ENCODE measurements at places on chromosomes 2 and 18.

DNA sequence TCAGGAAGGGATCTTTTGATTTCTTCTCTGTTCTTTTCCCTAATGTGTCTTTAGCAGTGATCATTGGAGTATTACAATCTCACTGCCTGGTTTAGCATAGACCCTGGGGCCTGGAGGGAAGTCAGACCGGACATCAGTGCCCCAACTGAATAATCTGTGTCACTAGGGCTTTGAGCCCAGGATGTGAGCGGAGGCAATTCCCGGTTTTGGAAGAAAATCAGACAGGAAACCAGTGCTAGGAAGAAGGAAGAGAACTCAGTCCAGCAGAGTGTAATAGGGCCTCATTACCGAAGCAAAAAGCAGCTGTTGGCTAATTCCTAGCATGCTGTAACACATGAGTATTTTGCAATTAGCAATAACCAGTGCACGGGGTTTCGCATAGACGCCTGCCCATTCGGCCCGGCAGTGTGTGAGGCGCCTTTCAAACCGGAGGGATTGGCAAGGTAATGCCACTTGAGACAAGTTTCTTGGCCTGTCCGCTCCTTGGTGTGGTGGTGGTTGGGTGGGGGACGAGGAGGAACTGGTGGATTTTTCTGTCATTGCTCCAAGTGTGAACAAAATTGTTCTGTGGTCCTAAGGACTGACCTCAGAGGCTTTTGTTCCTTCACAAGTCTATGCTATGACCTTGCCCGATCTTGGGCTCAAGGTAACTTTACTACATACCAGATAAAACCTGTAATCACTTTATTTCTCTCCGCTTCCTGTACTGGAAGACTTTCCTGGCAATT is 2.8 kb downstream of the FOSL2 start:
- DNase-seq = peak; percentile 51

GRCh38 chr2:237092920-237093781 is 7.5 kb downstream of the COPS8 start:
- DNase-seq = peak; percentile 43

GRCh38 chr2:181774685-181775084 is 94.4 kb upstream of the NEUROD1 start:
- no peak for DNase-seq

DNA sequence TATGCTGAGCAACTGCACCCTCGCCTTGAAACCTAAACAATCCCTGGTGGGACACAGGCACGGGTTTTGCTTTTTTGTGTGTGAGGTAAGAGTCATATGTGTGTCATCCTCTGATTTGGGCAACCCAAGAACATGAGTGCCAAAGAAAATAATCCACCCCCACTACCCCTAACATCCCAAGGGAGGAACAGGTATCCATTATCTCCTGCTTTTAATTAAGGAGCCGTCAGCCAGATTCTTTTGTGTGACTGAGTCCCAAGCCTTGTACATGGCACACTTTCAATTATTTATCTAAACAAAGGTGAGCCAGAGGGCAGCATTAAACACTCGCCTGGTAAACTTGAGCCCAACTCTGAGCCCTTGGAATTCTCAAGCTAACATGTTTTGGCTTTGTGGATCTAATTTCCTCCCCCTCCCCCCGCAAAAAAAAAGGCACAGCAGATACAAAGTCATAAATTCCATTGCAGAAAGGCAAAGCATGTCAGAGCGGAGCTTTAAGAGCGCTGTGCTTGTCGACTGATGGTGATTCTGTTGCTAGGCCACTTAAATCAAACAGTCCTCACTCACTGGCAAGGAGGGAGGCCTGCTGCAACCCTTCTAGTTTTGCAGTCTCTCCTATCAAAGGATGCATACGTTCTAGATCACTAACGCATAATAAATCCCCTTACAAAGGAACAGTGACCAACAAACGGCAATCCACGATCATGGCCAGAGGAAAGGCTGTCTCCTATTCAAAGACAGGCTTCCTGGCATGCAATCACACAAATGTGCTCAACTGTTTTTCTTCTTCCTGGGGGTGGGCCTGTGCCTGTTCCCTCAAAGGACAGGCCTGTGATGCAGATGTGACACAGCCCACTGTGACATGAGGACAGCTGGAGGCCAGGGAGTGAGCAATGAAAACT is 143.5 kb upstream of the LMAN1 start:
- DNase-seq = peak; percentile 27

GRCh38 chr2:151241224-151241623 is 20.4 kb downstream of the RBM43 start:
- peak; percentile 24 for DNase-seq

DNA sequence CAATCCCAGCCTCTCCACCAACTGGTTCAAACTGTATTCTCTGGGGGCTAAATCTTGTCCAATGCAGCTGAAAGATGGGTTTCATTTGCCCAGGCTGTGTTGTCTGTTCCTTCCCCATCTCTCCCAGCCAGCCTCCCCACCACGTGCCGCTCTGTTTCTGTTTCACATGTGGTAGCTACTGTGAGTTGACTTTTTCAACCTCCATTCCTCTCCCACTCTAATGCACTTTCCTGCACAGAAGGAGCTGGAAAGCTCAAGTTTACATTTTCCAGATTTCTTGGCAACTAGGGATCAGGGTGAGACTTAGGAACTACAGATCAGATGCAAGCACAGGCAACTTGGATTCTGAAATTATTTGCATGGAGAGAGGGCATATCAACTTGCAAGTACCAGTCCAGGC is 19.0 kb upstream of the NPAS2 start:
- no peak for DNase-seq

GRCh38 chr2:216344206-216344949 is 27.9 kb downstream of the MARCHF4 start:
- DNase-seq = no peak

DNA sequence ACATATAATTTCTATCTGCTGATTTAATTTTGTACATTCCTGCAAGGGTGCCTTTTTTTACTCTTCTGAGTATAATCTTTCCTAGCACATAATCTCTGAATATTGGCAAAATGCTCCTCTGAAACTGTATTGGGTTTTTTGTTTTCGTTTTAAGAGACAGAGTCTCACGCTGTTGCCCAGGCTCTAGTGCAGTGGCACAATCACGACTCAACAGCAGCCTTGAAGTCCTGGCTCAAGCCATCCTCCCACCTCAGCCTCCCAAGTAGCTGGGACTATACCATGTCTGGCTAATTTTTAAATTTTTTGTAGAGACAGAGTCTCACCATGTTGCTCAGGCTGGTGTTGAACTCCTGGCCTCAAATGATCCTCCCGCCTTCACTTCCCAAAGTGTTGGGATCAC is 104.9 kb downstream of the SPTBN1 start:
- DNase-seq = no peak

- DNase-seq = no peak
These were observed 47.0 kb downstream of the CRYGD start for GRCh38 chr2:208077276-208077675.

GRCh38 chr2:135093670-135094330 is 41.7 kb downstream of the RAB3GAP1 start:
- no peak for DNase-seq

- no peak for DNase-seq
These were observed 51.6 kb downstream of the BMP10 start for GRCh38 chr2:68819556-68819955.

DNA sequence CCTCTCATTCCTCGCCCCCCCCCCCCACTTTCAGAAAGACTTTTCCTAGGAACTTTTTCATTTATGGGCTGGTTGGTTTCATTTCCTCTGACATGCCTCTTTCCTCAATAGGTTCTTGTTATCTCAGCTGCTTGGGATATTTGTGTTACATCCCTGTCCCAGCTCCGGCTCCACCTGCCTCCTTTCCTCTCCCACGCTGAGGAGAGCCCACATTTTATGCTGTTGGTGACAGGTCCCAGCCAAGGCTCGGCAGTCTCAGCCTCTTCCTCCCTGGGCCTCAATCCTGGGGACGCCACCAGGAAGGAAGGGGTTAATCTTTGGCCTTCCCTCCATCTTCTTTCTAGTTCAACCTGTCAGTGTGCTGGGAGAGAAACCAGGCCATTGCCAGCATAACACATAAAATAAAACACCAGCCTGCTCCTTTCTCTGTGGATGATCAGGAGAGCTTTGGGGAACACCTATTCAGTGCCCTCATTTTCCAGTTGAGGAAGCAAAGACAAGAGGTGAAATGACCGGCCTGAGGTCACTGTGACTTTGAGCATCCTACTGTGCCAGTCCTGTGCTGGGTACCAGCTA is 216.9 kb upstream of the TNP1 start:
- DNase-seq = no peak

Measured in A172 (cell line).